Calu3 (cell line): ENCODE measurements at places on chromosomes 4 and X. TPM values are rescaled to one million over a fixed set of nuclear protein-coding genes. Genes with fewer than 3 reads are reported as not detected.

CXCL5 gene
- 1,110 and 1,906 TPM in 2 replicates for total RNA-seq

ARMCX2 gene
- not detected in 2 replicates for total RNA-seq

GAGE1 gene
- not detected in 2 replicates for total RNA-seq

DNA sequence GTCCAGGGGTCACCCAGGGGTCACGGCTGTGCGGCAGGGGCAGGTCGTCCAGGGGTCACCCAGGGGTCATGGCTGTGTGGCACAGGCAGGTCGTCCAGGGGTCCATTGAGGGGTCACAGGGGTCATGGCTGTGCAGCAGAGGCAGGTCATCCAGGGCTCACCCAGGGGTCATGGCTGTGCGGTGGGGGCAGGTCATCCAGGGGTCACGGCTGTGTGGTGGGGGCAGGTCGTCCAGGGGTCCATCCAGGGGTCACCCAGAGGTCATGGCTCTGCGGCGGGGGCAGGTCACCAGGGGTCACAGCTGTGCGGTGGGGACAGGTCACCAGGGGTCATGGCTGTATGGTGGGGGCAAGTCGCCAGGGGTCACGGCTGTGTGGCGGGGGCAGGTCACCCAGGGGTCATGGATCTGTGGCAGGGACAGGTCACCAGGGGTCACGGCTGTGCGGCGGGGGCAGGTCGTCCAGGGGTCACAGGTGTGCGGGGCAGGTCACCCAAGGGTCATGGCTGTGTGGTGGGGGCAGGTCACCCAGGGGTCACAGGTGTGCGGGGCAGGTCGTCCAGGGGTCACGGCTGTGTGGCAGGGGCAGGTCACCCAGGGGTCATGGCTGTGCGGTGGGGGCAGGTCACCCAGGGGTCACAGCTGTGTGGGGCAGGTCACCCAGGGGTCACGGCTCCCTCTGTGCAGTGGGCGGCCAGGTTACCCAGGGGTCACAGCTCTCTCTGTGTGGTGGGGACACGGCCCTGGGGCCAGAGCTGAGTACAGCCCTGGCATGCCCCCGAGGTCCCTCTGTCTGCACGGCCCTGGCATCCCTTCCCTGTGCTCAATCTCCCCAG is 16.0 kb downstream of the ATP5ME start:
- no peak for DNase-seq

DNA sequence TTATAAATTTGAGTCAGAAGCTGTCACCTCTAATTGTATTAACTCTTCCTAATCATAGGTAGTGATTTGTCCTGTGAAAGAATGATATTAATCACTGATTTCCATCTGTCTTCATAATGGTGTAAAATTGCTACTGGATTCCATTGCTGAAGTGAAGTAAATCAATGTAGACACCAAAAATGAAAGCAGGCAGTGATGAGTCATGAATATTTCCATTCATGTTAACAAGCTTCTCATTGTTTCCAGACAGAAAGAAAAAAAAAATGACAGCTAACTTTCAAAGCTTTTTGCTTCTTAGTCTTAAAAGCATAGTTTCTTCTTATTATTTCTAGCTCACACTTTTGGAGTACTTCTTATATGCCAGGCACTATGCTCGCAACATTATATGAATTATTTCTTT is 21.5 kb downstream of the FAM114A1 start:
- no peak for DNase-seq

GRCh38 chrX:1052021-1052420 is 160.4 kb downstream of the CRLF2 start:
- DNase-seq = no peak

- no peak for DNase-seq
These were observed 273.5 kb upstream of the FAM241A start for GRCh38 chr4:111871802-111872201.
